ENCODE measurements at places on chromosomes 6 and 20.

DNA sequence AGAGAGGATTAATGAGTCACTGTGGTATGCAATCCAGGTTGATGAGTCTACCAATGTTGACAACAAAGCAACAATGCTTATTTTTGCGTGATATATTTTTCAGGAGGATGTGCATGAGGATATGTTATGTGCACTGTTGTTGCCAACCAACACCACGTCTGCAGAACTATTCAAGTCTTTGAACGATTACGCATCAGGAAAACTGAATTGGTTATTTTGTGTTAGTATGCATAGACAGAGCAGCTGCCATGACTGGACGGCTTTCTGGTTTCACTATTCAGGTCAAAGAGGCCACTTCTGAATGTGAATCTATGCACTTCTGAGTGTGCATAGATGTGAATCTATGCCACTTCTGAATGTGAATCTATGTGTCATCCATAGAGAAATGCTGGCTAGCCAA lies 134.0 kb upstream of the GRIK2 start:
- DNase-seq, result no peak

DNA sequence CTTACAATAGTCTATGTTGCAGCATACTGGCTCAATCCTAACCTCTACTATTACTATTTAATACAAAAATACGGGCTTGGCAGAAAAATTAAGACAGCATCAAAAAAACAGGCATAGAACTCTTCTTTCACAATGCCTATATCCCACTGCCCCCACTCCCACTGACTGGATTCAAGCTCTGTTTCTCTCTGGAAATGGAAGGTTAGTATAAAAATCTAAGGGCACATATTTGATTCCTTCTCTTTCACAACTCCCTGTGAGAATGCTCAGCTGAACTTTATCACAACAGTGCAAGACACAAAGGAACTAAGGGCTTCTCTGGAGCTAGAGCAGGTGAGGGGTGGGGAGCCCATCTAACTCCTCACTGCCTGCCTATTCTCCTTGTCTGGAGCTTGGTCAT lies 258.4 kb upstream of the FAM83B start:
- no peak for DNase-seq

GRCh38 chr6:125188594-125189203 lies 35.1 kb downstream of the TPD52L1 start:
- DNase-seq, result no peak

- no peak for DNase-seq
Measured at GRCh38 chr6:119312441-119312840, 37.1 kb downstream of the MAN1A1 start.

DNA sequence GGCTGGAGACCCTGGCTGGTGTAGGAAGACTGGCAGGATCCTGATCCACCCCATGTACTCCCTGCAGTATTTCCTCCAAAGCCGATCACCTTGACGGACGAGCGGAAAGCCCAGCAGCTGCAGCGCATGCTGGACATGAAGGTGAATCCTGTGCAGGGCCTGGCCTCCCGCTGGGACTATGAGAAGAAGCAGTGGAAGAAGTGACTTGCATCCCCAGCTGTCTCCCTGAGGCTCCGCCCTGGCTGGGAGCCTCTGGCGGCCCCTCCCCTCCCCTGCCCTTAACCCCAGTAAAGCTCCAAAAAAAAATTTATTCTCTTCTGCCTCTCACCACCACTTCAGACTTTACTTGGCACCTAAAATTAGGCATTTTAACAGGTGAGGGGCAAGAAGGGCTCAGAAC lies 7.0 kb downstream of the COX4I2 start:
- DNase-seq, result no peak

- DNase-seq, result no peak
Measured at GRCh38 chr6:33595001-33595846, 15.1 kb upstream of the BAK1 start.

GRCh38 chr6:19377722-19378121 lies 459.4 kb upstream of the ID4 start:
- no peak for DNase-seq

GRCh38 chr20:21656308-21657067 lies 49.0 kb upstream of the PAX1 start:
- DNase-seq, result no peak

DNA sequence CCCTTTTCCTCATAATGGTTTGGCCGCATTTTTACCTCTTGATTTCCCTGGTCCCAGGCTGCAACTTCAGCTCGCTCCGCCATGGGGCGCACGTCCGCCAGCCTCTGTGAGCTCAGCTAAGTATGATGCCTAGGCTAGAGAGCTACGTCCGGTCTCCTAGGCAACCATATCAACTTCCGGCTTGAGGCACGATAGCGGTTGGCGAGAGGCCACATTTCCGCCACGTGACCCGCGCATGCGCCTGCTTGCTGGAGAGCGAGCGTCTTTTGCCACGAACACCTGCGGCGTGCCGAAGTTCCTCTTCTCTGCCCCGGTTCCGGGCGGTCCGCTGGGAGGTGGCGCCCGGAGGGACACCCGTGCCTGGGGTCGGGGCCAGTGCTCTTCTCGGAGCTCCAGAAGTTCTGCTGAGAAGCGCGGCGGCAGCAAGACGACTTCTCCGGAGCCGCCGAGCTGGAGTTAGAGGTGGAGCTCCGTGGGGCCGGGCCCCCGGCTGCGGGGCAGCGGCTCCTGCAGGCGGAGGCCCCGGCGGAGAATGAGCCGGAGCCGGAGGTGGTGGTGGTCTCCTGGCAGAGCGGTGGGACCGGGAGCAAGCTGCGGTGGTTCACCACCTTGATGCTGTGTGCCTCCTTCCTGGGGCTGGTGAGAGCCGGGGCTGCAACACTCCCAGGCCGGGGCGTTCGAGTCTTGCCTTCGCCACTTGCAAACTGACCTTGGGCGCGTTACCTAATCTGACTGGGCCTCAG lies 172.0 kb downstream of the SLC16A10 start:
- peak; percentile 99 for DNase-seq

DNA sequence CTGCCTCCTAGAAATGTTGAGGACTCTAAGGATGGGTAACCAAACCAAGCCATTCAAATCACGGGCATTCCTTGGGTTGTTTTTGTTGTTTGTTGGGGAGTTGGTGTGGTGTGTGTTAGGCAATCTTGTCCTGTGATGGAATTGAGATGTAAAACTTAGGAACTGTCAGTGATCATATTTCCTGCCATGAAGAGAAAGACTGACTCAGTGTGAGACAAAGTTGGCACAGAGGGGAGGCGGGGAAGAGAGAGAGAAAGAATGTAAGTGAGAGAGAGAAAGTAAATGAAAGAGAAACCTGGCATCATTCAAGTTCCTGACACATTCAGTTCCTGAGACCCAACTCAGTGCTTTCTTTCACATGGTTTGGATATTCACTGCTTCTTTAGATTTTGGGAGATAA lies 21.6 kb upstream of the FBXO30 start:
- no peak for DNase-seq

DNA sequence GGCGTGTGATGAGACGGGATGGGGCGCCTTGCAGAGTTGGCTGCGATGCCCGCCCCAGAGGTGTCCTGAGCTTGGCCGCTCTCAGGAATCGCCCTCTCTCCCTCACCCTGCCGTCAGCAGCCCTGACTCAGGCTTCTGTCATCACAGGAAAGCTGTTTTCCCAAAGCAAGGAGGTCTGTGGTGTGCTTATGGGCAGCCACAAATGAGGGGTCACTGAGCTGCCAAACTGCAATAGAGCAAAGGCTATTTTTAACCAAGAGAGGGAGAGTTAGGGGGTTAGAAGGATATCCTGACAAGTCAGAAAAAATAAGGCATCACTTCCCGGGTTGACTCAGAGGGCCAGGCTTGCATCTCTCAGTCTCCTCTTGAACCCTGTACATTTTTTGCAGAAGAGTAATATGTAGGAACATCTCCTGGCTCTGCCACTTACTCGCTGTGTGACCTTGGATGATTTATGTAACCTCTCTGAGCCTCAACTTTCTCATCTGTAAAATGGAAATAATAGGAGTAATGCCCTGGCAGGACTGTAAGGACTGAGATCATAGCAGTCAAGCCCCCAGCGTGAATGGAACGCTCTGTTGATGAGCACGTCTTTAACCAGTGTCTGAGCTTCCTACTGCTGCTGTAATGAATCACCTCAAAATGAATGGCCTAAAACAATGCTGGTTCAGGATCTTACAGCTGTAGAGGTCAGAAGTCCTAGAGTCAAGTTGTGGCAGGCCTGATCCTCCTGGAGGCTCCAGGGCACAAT lies 181.9 kb downstream of the NFATC2 start:
- DNase-seq, result no peak

DNA sequence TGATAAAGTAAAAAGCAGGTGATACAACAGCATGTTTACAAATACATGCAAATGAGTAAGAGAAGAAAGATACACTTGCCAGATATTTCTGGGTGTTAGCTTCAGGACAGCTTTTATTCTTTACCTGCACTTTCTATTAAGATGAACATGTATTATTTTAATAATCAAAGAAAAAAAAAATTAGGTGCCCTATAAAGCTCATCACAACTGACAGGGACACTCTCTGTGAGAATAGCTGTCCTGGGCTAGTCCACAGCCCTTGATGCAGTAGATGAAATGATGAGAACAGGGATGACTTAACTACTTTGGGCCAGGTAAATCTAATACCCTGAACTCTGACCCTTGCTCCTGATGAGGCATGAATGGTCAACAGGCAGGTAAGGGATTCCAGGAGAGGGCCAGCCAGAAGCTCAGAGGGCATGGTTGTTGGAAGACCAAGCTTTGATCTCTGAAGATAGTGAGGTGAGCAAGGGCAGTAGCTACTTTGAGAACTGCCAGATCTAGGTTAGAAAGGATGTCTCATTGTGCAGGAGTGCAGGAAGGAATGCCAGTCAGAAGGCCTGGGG lies 15.6 kb downstream of the NSFL1C start:
- DNase-seq, result no peak

GRCh38 chr6:159444056-159444760 lies 248.8 kb downstream of the SOD2 start:
- DNase-seq, result no peak

DNA sequence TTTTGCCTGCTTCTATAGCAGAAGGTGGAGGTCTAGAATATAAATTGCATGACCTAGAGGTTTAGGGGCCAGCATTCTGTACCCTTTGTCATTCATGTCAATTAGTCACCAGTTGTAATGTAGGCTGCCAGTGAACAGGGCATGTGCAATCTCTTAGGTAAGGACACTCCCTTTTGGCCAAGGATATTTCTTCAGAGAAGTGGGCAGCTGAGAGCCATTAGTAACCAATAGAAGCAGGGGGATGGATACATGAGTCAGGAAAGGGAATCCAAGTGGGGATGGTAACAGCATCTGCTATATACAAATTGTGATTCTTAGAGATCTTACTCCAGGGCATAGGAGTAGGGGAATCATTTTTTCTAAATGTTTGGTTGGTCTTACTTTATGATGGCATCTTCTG lies 494.2 kb upstream of the JAG1 start:
- no peak for DNase-seq

GRCh38 chr20:17584689-17585088 lies 14.8 kb downstream of the DSTN start:
- no peak for DNase-seq

DNA sequence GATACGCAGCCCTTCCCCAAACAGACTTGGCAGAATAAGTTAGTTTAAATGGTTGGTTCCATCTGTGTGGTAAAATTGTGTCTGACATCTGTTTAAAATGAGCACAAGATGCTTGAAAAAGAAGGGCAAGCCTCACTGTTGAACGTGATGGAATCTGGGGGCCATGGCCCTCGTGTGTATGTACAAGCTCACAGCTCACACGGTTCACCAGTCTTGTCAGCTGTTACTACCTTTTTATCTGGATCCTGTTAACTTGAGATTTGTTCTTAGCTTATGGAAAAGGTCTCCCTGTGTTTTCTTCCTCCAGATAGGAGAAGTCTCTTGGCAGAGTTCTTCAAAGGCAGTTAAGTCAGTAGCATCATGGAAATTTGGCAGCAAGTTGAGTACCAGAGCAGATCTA lies 270.6 kb downstream of the KHDC1L start:
- no peak for DNase-seq

Measured in stimulated activated CD8-positive, alpha-beta memory T cell treated with anti-CD3 and anti-CD28 coated beads, Interleukin-2, amount 100 ng/mL, for 1 hour (primary cell).